NCI-H2029 (cell line): ENCODE measurements at places on chromosomes 2 and 18.

DNA sequence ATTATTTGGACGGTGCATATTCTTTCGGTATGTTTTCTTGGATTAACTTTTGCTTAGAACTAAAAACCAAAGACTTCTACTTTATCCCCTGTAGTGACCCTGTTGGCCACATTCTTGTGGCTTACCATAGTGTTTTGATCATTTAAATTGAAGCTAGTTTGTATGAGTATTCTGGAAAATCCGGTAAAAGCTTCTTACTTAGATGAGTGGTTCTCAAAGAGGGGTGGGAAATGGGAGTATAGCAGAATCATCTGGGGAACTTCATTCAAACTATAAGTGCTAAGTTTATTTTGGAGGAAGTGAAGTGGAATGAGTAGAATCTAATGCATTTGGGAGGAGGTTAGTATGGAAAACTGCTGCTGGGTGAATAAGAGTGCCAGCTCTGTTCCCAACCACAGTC lies 3.8 kb downstream of the PPP1CB start:
- DNase-seq, result no peak

DNA sequence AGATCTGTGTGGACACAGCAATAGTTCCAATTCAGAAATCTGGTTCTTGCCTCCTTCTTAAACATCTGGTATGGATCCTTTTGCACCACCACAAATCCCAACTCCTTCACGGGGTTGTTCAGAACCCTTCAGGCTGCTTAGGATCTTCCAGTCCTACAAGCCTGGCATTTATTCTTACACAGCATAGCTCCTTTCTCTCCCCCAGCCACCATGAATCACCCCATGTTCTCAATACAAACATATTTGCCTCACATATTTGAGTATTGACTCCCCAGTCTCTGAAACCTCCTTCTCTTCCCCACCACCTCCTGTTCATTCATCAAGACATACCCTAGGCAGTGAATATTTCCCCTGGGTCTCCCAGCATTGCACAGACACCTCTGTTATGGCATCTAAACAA lies 155.2 kb downstream of the ALK start:
- DNase-seq, result no peak

DNA sequence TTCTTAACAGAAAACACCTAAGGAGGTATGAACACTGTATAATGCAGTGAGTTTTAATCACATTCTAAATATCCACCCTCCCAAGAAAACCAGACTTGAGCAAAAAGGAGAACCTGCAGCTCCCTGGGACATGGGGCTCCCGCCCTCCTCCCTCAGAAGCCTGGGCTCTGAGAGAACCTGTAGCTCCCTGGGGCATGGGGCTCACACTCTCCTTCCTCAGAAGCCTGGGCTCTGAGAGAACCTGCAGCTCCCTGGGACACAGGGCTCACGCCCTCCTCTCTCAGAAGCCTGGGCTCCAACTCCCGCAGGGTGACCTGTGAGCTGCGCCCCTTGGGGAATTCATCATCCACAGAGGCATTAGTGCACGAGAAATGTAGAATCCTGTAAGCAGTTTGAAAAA lies 222.9 kb downstream of the SNTG2 start:
- no peak for DNase-seq

- DNase-seq, result no peak
Observed at GRCh38 chr2:48844417-48845155, 89.1 kb upstream of the LHCGR start.

- no peak for DNase-seq
Observed at GRCh38 chr2:15158532-15158931, 402.6 kb downstream of the NBAS start.

GRCh38 chr2:171478345-171478744 lies 43.9 kb upstream of the CYBRD1 start:
- DNase-seq, result no peak

DNA sequence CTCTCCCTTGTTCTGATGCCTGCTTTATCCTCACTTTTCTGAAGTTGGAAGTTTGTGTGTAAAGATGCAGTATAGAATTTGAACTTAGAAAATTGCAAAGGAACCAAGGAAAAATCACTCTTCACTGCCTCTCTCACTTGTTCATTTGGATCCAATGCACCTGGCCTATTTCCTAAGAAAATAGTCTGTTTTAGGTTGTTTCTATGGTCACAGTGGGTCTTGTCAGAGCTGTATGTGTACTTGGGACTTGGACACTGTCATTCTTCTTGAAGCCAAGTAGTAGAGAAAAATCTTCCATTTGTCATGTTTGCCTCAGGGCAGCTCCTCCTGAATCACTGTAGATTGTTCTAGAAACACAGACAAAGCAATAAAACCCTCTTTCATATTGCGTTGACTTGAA lies 80.3 kb upstream of the SESTD1 start:
- no peak for DNase-seq

GRCh38 chr2:135903650-135904049 lies 27.4 kb upstream of the MCM6 start:
- no peak for DNase-seq

- no peak for DNase-seq
Observed at GRCh38 chr2:38438883-38439612, 62.0 kb upstream of the ATL2 start.

DNA sequence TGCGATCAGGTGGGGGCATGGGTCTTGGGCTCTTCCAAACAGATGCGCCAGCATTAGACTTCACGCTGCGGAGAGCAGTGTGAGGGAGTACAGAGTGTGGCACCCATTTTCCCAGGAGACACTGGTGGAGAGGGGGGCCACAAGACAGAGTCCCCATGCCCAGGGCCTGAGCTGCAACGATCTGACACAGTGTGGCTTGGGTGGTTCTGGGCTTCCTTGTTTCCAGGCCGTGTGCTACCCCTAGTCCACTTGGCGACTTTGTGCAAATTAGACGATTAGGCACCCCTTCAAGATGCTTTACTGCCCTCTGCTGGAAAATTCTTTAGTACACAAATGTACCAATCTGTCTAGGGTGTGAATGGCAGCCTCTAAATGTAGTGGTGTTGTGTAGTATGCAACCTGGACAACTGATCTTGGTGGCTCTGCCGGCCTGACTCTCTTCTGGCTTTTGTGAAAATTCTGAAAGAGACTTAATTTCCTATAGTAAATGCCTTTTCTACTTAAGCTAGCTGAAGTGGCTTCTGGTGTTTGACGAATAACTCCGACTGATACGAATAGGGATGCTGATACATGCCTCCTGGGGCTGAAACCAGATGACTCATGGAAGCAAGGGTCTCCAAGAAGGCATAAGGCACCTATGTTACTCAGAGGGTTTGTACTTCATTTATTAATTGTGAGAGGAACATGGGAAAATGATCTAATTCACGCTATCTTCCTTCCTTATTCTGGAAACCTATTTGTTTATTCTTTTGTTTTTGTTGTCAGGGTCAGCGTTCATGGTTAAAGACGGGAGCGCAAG lies 92.3 kb upstream of the SMAD2 start:
- peak; percentile 73 for DNase-seq

DNA sequence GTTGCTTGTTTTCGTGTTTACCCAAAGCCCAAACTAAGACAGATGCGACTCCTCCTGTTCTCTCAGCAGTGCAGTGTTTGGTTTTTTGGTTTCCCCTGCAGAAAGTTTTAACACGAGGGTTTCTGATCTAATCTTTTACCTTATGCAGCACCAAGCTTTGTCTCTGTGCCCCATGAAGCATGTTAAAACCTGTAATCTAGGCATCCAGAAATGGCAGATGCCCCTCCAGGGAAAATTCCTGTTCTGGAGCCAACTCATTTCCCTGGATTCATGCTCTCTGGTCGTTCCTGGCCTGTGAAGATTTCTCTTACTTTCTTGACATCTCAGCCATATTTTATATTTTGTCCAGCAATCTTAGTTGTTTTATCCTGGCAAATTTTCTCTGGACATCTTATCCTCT lies 91.5 kb downstream of the LTBP1 start:
- no peak for DNase-seq

DNA sequence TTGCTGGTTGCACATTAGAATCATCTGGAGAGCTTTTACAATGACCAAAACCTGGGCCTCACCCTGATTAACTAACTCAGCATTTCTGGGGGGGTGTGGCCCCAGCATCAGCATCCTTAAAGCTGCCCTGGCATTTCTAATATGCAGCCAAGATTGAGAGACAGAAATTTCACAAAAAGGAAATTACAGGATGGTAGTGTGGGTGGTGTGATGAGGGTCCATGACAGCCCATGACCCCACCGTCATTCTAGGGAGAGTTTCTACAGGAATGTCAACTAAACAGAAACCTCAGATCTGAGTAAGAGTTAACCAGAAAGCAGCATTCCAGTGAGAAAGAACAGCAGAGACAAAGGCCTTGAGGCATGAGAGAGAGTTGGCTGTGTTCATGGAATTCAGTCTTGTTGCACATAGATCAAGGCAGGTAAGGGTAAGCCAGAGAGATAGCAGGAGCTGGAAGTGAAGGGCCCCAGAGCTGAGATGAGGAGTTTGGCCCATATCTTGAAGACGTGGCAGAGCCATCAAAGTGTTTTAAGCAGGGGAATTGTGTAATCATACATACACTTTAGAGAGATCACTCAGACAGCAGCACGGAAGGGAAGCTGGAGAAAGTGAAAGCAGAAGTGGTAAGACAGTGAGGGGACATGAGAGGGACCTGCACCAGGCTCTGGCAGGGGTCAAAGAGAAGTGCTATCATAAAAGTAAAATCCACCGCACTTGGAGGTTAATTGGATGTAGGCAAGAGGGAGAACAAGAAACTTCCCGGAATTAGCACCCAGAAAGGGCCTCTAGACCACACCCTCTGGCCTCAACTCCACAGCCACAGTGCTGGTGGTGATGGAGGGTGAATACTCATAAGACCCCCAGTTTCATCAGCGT lies 7.8 kb upstream of the TRABD2A start:
- DNase-seq, result no peak

- DNase-seq, result no peak
Observed at GRCh38 chr2:60843006-60843405, 38.4 kb upstream of the REL start.

DNA sequence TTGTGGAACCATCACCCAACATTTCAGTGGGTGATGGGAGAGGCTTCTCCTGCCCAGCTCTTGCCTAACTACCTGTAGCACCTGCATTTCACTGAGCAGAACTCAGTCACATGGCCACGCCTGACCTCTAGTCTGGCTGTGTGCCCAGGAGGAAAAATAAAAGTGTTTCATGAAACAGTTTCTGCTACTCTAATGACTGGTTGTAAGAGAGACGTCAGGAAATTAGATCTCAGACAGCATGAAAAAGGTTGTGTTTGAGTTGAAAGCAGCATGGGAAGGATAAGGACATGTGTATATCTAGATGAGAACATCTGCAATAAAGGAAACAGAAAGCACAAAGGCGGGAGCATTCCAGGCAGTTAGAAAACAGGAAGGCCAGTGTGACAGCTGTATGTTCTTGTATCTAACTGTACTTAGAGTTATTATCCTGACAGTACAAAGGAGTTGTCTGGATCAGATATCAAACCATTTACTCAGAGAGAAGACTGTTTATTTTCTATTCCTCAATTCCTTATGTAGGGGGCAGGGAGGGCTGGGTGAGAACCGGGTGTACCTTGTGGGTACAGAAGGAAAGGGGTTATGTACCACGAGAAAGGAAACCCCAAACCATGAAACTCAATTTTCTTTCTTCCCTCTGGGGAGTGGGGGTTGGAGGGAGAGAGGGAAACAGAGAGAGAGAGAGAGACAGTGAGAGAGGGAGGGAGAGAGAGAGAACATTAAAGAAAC lies 307.4 kb upstream of the VWC2L start:
- peak; percentile 92 for DNase-seq

DNA sequence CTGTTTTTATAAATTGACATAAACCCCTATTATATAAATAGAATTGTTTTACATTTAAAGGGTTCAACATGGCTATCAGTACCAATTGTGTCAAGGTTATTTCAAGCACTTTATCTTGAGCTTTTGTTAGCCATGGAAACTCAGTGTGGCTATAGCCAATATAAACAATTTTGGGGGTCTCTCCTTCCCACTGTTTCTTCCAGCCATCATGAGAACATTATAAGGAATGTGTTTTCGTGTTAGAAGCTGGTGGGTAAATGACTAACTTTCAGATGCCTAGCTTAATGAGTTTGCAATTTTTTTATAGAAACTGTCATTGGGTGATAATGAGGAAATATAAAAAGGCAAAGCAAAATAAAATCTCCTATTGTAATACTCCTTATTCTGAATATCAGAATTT lies 153.5 kb upstream of the FOSL2 start:
- no peak for DNase-seq
